Stimulated activated CD4-positive, alpha-beta T cell treated with anti-CD3 and anti-CD28 coated beads, Interleukin-2, amount 100 ng/mL, for 24 hours (primary cell): ENCODE measurements at places on chromosomes 5 and 9.

- DNase-seq, result no peak
Measured at GRCh38 chr5:75513841-75514240, 2.1 kb downstream of the POLK start.

DNA sequence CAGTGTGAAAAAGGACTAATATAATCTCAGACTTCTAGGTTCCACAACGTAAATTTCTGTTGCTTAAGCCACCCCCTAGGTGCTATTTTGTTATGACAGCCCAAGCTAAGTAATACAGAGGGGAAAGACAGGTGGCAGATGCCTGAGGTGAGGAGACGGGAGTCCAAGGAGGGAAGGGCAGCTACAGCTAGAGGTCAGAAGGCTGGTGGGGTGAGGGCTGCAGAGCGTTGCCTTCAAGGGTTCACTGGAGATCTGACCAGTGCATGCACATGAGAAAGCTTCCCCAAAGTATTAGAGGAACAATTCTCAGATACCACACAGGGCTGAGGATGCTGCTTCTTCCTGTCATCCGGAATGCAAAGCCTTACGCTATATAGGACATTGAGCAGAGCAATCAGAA lies 104.7 kb upstream of the IRX4 start:
- DNase-seq, result no peak

DNA sequence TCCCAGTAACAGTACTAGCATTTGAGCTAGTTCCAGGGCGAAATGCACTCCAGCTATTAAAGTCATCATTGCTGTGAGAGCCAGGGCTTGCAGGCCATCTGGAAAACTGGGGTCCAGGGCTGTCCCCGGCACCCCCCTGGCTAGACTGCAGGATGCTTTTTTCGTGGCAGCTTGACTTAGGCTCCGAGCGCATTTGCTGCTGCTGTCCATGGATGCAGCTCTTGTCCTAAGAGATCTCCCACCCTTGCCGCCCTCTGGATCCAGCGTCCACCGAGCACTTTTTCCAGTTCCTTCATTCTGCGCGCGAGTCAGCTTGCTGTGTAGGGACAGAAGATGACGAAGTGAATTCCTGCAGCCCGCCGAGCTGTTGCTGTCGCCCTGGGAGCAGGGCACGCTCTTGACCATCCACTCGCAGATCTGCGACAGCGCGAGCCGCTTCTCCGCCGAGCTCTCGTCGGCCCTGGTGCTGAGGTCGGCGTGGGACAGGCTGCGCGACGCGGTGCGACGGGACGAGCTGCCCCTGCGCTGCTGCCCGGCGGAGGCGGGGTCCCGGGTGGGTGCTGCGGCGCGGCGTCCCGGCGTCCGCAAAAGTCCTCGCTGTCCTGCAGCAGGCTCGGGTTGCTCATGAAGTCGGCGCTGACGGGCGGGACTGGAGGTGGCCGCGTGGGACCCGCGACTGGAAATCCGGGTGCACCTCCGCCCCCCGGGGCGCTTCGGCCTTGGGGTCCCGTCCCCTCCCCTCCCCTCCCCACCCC lies 30.7 kb downstream of the OR2V1 start:
- DNase-seq, result no peak

DNA sequence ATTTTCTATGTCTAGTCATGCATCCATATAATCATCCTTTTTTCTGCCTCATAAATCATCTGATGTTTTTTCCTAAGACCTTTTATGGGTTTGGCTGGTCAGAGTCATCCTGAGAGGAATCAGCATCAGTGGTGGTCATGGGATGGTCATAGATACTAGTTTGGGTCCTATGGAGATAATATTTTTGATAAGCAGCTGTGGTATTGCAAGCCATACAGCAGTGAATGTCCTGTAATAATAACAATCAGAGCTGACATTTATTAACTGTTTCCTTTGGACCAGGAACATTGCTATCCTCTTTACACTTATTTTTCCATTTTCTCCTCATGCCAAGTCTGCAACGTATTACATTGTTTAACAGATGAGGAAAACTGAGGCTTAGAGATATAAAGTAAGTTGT lies 83.1 kb downstream of the TEX10 start:
- no peak for DNase-seq

GRCh38 chr9:100099722-100100042 lies 639 bp downstream of the INVS start:
- DNase-seq, result peak; percentile 10

GRCh38 chr9:113613815-113614413 lies 150.4 kb downstream of the RGS3 start:
- no peak for DNase-seq

GRCh38 chr5:169197343-169197742 lies 103.6 kb downstream of the SLIT3 start:
- DNase-seq, result no peak

DNA sequence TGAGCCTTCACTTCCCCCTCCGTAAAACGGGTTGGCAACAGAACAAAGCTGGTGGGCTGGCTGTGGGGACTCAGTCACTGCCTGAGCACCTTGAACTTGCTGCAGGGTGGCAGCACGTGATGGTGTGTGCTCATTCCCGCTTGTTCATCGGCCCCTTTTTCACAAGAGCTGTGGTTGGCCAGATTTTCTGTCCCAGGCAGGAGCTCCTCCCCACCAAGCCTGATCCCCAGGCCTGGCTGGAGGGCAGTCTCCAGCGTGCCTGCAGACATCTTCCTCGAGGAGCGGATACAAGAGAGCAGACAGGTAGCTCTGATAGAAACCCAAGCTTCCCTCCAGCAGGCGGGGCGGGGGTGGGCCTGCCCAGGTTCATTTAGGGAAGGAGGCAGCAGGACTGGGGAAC lies 61.9 kb upstream of the ORM1 start:
- DNase-seq, result no peak

GRCh38 chr5:140111011-140111858 lies 2.7 kb upstream of the PURA start:
- no peak for DNase-seq

DNA sequence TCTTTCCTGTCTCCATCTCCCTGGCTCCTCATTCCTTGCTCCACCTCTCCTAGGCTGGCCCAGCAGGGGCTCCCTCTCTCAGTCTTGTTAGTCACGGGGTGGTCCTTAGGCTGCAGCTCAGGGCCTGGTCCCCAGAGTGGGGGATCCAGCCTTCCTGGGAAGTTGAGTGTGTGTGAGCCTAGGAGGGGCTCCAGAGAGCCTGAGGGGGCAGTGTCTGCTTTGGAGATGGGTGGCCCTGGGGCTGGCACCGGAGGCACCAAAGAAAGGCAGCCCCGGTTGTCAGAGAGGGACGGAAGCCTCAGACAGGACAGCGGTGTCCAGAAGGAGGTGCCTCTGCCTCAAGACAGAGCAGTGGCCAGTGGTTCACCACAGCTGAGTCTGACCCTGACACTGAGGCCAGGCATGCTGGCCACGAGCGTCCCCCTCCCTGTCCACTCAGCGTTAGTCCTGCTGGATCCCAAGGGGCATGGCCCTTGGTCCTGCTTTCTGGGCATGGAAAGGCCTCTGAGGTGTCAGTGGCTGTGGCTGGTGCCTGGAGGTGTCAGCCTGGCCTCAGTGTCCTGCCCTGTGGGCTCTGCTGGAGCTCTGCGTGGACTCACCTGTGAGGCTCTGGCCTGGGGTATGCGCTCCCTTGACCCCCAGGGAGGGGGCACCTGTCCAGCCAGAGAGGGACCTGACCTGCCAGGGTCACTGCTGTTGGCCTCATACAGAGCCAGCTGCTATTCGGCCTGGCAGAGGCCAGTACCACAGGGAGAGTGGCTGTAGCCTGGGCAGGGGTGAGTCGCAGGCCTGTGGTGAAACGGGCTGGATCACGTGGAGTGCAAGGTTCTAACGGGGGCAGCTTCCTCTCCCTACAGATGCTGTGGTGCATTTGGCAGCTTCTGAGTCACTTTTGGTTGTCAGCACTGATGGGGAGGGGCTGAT lies 130.6 kb downstream of the CACNA1B start:
- no peak for DNase-seq

DNA sequence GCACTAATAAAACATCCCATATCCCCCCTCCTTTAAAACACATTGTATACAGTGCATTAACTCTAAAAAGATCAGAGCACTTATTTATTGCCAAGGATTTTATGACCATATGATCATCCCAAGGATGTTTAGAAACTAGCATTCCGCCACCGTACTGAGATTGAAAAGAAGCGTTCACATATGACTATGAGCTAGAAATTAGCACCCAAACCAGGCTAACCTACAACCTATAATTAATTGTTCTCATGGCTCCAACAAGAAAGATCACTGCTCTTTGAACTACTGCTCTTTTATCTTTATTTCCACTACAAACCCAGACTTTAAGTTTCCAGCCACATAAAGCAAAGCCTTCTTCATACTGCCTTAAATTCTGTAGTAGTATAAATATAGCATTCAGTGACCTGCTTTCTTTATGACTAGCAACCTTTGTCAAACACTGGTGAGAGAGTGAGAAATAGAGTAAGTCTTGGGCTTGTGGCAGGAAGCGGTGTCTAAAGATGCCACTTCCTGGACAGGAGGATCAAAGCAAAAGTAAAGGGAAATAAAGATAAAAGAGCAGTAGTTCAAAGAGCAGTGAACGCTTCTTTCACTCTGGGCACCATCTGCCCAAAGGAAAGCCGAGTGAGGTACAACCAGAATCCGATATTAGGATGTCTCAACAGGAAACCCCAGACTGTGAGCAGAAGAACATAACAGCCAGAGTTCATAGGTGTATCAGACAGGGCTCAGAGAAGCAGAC lies 151.1 kb upstream of the ERCC6L2 start:
- peak; percentile 54 for DNase-seq

DNA sequence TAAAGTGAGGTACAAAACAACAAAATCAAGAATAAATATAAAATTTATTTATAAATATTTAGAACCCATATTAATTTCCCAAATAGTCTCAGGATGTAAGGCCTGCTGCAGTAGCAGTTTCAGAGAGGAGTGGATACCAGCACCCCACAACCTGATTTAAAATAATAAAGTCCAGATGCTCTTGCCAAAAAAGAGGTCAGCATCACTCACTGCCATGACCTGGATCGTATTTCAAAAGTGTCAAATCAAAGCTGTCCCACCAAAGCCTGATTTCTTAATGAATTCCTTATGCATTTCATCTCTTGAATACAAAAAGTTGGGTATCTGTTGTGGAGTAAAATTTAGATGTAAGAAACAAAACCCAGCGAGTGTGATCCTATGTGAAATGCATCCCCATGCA lies 58.0 kb upstream of the ROR2 start:
- no peak for DNase-seq

- DNase-seq, result no peak
Measured at GRCh38 chr9:127388856-127389238, 8.1 kb upstream of the SLC2A8 start.

DNA sequence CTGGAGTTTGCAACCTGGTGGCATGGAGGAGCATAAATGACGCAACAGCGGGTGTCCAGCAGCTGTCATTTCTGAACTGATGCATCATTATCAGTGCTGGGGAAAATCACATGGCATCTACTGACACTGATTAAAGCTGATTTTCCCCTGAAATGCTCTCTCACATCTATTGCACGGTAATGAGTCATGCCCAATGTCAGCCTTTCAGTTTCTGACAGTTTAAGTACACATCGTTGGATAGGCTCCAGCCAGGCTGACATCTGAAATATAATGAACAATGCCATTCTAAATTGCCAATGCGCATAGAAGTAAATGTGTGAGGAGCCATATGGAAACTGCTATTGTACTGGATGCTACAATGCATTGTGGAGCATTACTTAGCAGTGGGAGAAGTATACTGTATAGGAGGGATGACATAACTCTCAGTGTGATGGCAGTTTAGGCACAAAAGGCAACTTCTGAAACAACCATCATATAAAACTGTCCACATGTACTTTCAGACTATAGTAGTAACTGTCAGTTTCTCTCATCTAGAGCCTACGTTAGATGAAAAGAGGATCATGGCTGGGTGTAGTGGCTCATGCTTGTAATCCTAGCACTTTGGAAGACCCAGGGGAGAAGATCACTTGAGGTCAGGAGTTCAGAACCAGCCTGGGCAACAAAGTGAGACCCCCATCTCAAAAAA lies 389.3 kb upstream of the DMAC1 start:
- peak; percentile 22 for DNase-seq

- DNase-seq, result no peak
Measured at GRCh38 chr9:31996331-31996730, 388.1 kb upstream of the ACO1 start.

DNA sequence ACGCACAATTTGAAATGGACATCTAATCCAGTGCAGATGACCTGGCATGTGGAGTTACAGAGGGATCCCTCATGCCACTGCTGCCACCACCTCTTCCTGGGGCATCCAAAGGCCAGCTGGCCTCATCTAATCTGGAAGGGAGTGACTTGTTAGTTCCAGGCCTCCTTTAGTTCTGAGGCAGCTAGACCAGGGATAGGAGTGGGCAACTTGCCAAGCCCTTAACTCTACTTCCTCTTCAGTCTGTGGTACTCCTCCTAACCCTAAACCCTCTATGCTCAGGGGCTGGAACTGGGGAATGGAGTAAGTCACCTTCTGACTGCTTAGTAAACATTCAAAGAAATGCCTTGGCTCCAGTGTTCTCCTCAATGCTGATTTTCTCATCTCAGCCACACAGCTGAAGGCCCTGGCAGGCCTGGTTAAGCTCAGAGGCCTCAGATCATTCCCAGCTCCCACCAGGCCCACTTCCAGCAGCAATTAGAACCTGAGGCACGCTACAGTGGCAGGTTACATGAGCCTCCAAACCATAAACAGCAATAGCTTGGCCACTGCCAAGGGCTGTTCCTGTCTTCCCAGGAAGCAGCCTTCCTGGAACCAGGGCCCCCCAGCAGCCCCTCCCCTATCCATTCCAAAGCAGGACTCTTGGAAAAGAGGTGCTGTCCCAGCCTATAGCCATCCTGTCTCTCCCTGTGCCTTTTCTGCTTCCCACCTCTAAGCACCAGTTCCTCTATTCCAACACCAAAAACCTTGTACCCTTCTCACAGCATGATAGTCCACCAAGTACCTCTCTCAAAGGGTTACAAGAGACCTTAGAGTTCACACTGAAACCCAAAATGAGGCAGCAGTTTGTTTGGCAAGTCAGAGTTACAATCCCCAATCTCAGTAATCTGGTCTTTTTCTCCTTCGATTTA lies 2.0 kb downstream of the EIF4EBP3 start:
- no peak for DNase-seq

- no peak for DNase-seq
Measured at GRCh38 chr5:172645271-172646055, 4.4 kb downstream of the NEURL1B start.

GRCh38 chr5:178198706-178199105 lies 5.6 kb upstream of the HNRNPAB start:
- no peak for DNase-seq

GRCh38 chr5:17257705-17258273 lies 40.4 kb downstream of the BASP1 start:
- no peak for DNase-seq

GRCh38 chr9:34171753-34172535 lies 6.9 kb upstream of the UBAP1 start:
- DNase-seq, result peak; percentile 17

- no peak for DNase-seq
Measured at GRCh38 chr9:29640507-29640906, 2067.2 kb upstream of the C9orf72 start.

DNA sequence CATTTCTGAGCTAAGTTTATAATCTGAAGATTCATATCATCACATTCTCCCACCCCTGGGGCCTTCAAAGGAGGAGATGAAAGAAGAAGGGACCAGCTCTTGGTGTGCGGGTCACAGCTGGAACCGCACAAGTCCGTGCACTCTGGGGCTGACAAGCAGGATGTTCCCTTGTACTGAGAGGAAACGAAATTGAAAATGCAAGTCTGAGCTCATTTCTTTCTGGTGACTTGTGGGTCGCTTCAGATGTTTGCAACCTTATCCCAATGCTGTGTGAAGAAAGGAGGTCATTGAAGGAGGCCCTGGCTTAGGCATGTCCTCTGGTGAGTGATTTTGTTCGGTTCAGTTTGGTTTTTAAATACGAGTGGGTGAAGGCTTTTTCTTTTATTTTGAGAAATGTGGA lies 59.6 kb downstream of the C9orf152 start:
- peak; percentile 60 for DNase-seq
